ENCODE measurements at places on chromosomes 7 and 10.

DNA sequence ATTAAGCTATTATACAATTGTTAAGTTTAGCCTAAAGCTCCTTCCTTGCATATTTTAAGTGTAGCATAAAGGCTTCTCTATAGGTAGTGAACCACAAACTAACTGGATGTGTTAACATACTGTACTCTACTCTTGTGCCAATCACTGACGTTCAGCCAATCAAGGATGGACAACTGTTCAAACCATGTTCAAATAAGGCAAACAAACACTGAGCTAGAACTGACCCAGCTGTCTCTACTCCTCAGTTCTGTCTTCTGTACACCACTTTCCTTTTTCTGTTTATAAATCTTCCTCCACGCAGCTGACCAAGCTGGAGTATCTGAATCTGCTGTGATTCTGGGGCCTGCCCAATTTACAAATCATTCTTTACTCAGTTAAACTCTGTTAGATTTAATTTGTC is 188.7 kb upstream of the MBL2 start:
- DNase-seq = no peak

DNA sequence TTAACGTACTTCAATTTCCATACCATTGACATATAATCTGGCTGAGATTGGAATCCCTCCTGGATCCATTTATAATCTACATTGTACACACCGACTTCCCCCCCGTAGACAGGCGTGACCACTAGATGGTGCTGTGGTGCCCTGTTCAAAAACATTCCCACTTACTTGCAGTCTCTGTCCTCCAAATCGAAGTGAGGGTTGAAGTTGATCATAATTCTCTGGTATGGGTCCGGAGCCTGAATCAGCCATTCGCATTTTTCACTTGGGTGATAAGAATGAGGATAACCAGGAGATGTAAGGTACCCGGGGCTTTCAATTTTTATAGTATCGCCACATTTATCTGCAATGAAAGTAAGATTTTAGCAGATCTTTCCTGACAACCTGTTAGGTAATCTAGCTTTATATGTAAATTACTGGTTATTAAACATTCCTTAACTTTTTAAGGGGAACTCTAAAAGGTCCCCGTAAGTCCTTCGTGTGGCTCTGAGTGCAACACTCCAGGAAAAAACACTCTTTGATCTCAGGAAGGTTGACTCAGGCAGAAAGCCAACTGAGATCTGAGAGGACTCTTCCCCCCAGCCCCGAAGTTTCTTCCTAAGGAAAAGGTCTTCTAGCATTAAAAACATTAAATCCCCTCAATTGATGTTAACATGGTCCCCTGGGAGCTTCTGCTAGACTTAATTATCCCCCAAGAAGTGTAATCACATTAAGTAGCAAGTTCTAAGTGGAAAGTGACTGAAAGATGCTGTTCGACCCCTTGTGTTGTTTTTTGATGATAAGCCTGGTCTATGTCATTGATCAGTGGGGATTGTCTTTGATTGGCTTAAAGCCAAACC is 3.7 kb downstream of the NRP1 start:
- peak; percentile 38 for DNase-seq

DNA sequence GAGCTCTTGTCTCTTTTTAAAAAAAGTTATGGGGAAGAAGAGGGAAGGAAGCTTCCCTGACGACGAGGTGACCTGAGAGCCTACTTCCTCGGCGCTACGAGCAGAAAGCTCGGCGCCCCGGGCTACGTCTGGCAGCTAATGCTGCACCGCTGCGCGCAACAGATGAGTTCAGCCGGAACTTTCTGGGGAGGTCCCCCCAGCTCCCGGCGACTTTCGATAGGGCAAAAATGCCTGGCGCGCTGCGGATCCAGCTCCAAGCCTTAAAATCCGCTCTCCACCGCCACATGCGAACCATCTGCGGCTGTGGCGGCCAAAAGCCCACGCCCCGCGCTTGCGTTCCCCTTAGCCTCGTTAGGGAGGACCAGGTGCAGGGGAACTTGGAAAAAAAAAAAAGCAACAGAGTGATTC is 621 bp downstream of the P4HA1 start:
- DNase-seq = peak; percentile 20

DNA sequence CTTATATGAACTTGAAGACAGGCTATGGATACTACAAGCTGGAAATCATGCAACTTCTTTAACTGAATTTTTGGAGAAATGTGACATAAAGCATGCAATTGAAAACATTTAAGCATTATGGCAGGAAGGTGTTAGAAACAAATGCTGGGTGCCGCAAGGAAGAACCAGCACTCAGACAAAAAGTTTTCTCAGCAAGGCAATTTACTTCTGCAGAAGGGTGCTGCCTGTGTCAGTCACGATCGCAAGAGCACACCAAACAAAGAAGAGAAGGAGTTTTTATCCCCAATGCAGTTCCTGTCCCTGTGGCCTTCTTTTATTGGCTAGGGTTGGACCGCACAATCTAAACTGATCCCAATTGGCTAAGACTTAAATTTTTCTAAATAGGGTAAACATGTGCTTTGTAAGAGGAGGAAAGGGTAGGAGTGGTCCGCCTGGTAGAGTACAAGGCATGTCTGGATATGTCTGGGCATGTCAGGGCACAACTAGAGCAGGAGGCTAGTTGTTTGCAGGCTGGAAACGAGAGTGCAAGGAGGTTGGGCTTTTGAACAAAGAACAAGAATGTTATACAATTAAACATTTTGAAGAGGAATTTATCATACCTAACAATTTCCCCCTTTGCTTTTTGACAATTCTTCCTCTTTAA is 109.6 kb upstream of the FAM3C start:
- no peak for DNase-seq

- no peak for DNase-seq
Measured at GRCh38 chr7:43569424-43569823, 13.5 kb upstream of the STK17A start.

DNA sequence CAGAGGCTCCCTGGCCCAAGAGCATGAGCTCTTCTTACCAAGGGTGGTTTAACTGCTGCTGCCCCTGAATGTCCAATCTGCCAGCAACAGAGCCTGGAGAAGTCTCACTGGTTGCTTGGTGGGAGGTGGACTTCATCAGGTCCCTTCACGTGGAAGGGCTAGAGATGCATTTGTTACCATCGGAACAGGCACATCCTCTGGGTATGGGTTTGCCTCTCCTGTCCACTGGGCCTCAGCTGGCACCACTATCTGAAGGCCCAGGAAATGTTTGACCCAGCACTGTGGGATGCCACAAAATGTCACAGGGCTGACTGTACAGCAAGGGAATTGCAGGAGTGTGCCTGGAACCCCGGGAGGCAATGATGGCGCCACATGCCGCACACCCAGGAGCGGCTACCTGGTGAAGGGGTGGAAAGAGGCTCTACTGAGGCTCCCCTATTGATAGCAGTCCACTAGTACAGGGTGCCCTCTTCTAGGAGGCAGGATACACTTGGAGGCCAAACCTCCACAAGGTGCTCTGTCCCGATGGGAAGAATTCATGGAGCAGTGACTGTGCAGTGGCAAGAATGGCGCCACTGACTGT is 603.1 kb upstream of the MGMT start:
- no peak for DNase-seq

Data from stimulated activated CD8-positive, alpha-beta memory T cell treated with anti-CD3 and anti-CD28 coated beads, Interleukin-4, amount 100 ng/mL, for 1 hour (primary cell).